ENCODE measurements at places on chromosomes 7 and 10.
A peak's percentile ranks its signal among the peaks of the same experiment; 100 is the strongest.

GRCh38 chr7:16822029-16822428, 17.2 kb upstream of the AGR2 start:
- DNase-seq, result no peak

- no peak for DNase-seq
Measured at GRCh38 chr10:94052866-94053791, 59.4 kb downstream of the PLCE1 start.

- DNase-seq, result no peak
Measured at GRCh38 chr7:108078211-108078673, 51.9 kb downstream of the LAMB4 start.

- DNase-seq, result no peak
Measured at GRCh38 chr7:81626008-81626407, 143.8 kb downstream of the HGF start.

- peak; percentile 53 for DNase-seq
Measured at GRCh38 chr10:89206402-89207180, 526 bp downstream of the CH25H start.

Data from H7 (cell line).